ENCODE measurements at places on chromosomes 7 and 10.
A peak's percentile ranks its signal among the peaks of the same experiment; 100 is the strongest.

GRCh38 chr7:29424984-29425309 lies 138.7 kb upstream of the PRR15 start:
- no peak for DNase-seq

DNA sequence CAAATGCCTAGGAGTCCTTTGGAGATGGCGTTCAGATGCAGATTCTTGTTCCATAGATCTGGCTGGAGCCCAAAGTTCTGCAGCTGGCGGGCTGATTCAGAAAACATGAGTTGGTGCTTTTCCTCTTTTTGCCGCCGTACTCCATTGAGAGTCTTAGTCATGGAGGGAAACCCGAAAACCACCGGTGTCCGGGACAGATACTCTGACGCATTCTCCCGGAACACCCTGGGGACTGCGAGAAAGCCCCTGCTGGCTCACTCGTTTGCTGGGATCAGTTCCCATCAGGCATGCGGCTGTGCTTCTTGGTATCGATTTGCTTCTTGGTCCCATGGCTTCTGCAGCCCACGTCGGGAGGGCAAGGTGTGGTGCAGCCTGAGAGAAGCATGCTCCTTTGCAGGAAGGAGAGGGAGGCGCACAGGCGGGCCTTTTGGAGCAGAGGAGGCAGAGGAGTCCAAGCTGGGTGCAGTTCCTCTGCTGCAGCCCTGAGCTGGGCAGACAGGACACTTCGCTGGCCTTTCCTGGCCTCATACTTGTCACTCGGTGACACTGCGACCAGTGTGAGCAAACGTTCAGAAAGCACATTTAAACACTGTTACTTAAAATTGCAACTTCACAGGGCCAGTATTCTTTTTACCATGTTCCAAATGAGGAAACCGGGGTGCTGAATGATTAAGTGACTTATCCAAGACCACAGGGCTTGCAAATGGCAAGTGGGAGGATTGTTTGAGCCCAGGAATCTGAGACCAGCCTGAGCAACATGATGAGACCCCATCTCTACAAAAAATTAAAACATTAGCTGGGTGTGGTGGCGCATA lies 30.6 kb upstream of the PFKFB3 start:
- no peak for DNase-seq

DNA sequence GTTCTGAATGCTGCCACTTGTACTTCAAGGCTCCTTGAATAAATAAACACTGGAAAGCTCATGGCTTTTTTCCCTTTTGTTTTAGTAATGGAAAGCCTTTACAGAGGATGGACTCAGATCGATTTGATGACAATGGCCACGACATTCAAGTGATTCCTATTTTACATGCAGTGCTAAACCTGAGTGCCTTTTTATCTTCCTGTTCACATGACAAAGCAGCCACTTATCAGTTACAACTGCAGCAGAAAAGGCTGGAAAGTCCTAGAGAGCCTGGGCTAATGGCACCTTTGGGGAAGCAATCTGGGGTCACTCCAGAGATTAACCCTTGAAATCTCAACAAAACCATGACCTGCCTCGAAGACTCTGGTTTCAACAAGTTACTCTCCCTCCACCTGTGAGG lies 249.0 kb upstream of the AUTS2 start:
- no peak for DNase-seq

DNA sequence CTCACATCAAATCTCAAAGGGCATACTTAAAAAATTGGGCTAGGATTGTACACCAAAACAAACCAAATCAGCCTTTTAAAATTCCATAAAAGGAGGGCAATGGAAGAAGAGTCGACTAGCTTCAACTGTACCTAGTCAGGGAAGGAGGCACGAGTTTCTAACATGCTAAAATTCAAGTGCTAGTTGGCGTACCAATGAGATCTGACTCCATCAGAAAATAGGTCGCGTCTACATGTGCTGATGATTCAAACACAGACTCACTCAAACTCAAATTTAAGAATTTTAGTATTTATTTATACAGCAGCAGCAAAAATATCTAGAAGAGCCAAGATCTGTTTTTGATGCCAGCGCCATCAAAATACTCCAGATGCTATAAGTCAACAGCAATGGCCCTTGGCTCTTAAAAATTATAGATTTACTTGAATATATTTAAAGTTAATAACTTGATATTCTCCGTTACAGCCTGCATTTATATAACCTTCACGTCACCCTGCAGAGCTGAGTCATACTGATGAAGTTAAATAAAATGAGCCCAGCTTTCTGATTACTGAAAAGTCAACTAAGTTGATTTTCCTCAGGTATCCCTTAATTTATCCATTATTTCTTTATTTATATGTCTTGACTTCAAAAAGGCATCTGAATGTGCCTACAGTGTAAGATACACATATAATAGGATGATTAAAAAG lies 302.1 kb upstream of the IMMP2L start:
- DNase-seq, result no peak

DNA sequence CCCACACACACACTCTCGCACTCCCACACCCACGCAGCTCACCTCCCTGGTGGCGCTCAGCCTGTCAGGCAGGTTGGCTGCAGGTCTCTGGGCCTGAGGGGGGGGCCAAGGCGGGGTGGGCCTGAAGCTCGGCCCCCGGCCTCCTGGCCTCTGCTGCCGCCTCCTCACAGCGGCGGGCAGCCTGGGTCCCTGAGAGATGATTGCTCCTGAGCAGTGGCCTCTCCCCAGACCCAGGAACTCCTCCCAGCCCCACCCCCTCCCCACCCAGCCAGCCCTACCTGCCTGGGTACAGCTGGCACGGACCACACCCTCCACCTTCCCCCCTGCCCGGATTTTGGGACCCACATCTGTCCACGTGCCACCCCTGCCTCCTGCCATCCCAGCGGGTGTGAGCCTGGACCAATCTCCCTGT lies 4.6 kb upstream of the TMEM184A start:
- DNase-seq, result no peak

DNA sequence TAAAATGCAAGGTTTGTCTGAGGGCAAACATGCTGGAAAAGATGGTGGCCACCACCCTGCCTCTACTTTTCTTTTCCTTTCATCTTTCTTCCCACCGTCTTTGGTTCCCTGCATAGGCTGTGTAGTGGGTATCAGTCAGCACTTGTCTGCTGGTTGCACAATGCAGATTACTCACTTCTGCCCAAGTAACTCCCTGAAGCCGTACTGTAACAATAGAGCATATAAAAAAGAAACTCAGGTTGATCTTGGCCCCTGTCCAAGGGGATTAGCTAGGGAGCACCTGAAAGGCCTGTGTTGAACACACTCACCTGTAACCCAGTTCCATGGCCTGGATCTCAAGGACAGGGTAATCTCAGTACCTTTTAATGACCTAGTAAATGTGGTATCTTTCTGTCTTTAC lies 533.0 kb upstream of the GALNT17 start:
- no peak for DNase-seq

DNA sequence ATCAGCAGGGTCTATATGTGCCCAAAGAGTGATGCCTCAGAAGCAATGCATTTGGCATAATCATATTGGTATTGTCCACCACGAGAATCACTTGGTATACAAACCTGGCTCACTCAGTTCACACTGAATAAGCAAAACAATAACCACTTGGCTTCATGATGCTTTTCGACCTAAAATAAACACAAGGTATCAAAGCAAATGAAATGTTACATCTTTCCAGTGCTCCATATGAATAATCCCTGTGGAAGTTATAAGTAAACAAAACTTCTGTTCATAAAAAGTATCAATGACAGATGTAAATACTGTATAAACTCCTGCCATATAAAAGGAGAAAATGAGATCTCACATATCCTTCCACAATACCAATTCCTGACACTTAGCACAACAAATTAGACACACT lies 29.8 kb upstream of the EBLN1 start:
- no peak for DNase-seq

- DNase-seq, result no peak
These were observed 175.2 kb downstream of the NSUN6 start for GRCh38 chr10:18476076-18476647.

DNA sequence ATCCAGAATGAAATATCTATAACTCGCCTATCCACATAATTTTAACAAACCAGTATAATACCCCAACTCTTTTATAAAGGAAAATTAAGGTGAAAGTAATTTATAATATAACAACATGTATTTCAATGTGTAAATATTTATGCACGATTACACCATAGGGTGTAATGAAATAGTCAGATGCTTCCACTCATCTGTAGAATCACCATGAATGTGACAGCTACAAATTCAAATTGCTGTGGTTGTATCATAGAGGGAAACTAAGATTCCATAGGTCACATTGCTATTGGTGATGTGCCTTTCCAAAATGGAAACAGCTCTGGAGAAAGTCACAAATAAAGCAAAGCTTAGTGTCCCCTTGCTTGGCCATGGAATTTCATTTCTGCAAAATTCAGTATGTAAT lies 95.7 kb downstream of the CPED1 start:
- no peak for DNase-seq

- DNase-seq, result no peak
These were observed 797 bp upstream of the STMP1 start for GRCh38 chr7:135661311-135662122.

DNA sequence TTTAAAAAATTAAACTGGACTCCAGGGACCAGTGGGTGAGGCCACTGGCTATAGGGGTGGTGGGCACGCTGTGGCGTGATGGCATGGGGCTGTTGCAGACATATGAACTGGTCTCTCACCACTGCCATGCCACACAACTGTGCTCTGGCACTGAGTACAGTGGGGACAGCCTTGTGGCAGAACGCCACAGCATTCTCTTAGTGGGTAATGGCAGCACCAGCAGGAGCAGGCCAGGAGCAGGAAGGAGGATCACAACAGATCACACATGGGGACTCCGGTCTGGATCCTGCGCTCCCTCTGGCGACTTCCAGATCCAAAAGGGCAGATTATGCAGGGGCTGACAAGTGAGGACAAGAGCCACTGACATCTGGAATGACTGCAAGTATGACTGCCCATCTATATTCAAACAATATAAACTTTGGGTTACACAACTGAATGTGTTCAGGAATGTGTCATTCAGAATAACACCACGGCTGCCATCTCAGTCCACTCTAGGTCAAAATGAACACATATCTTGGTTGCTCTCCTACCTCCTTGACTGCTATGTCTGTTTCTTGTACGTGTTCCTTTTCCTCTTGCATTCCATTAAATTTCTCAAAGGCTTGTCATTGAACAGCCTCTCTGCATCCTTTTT lies 176.0 kb downstream of the KMT2E start:
- no peak for DNase-seq

DNA sequence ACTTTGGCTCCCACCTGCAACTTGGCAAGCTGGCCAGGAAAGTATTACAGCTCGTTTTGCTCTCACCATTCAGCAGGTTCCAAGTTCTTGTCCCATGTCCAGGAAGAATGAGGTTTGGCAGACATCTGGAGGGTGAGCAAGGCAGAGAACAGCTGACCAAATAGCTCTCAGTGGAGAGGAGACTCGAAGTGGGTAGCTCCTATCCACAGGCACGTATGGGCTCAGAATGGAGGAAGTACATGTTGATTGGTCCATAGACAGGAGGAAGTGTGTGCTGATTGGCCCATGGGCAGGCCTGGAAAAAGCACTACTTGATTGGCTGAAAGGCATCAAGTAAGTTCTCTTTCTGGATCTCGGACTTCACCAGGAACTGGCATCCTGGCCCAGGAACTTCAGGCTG lies 3.0 kb upstream of the NCAPG2 start:
- no peak for DNase-seq

DNA sequence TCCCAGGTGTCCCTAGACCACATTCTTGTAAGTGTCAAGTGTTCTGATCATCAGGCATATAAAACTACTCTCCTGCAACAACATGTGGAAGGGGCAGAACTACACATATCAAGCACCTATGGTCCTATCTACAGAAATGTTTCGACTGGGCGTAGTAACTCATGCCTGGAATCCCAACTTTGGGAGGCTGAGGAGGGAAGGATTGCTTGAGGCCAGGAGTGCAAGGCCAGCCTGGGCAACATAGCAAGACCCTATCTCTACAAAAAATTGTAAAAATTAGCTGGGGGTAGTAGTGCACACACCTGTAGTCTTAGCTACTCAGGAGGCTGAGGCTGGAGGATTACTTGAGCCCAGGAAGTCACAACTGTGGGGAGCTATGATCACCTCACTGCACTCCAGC lies 244.2 kb downstream of the PARD3 start:
- DNase-seq, result no peak

GRCh38 chr10:95246582-95247051 lies 44.2 kb downstream of the PDLIM1 start:
- peak; percentile 67 for DNase-seq

Measured in stimulated activated CD4-positive, alpha-beta T cell treated with anti-CD3 and anti-CD28 coated beads, Interleukin-4, amount 100 ng/mL, for 48 hours (primary cell).